SK-N-DZ (cell line): ENCODE measurements at places on chromosomes 11 and 22.

GRCh38 chr11:841981-842369 is 354 bp downstream of the POLR2L start:
- DNase-seq, result no peak

DNA sequence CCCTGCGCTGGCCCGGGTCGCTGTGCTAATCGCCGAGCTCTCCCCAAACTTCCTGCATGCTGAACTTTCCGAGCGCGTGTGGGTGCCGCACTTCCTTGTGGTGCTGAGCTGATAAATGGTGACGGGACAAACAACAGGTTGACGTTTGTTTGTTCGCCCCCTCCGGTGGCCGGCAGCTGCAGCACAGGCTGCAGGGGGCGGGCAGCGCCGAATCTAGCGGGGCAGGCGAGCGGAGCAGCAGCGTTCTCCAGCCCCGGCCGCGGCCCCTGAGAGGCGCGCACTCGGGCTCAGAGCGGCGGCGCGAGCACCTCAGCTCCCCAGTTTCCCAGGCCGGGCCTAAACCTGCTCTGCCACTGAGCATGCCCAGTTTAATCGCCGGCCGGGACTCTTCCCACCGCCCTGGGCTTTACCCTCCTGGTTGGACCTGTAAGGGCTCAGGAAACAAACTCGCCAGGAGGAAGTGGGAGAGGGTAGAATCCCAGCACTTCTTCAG is at the start of gene PDGFD:
Gene PDGFD, minus strand, starts transcription at position 120 of the 493 bp plus-strand sequence.
- DNase-seq, result peak; percentile 49

DNA sequence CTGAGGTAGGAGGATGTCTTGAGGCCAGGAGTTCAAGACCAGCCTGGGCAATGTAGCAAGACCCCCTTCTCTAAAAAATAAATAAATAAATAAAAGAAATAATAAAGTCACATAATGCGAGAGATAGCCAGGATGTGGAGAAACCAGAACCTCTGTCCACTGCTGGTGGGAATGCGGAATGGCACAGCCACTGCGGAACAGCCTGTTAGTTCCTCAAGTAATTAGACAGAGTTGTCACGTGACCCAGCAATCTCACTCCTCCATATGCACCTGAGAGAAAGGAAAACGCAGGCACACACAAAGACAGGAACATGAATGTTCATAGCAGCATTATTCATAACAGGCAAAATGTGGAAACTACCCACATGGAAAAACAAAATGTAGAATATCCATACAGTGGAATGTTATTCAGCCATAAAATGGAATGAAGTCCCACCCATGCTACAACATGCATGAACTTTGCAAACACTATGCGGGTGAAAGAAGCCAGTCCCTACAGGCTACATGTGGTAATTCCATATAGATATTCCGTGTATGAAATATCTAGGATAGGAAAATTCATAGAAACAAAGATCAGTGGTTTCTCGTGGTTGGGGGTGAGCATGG is 27.4 kb downstream of the LIF start:
- no peak for DNase-seq

DNA sequence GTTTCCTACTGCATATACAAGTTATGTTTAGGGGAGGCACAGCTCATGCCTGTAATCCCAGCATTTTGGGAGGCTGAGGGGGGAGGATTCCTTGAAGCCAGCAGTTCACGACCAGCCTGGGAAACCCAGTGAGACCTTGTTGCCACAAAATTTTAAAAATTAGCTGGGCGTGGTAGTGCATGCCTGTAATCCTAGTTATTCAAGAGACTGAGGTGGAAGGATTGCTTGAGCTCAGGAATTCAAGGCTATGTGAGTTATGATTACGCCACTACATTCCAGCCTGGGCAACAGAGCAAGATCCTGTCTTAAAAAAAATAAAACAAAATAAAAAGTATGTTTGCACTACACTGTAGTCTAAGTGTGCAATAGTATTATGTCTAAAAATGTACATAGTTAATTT is 108.8 kb upstream of the TEAD1 start:
- no peak for DNase-seq

GRCh38 chr11:93983542-93984195 is 37.5 kb upstream of the HEPHL1 start:
- DNase-seq, result no peak

DNA sequence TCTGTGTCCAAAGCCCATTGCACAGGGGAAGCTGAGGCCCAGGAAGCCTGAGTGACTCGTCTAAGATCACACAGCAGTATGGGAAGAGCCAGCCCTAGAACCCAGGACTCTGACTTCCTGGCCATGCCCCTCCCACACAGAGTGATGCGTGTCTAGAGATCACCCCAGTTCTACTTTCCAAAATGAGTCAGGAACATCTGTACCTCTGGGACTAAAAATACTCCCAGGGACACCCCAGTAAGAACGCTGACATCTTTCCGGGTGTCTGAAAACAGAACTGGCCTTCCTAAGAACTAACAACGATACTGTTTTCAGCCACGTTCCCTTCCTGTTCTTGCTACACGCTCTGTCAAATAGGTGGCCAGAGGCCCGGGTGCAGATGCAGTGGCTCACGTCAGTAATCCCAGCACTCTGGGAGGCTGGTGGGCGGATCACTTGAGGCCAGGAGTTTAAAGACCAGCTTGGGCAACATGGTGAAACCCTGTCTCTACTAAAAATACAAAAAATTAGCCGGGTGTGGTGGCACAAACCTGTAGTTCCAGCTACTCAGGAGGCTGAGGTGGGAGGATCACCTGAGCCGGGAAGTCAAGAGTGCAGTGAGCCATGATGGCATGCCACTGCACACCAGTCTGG is 21.7 kb upstream of the PDGFB start:
- DNase-seq, result no peak

GRCh38 chr11:104275992-104276391 is 112.0 kb upstream of the PDGFD start:
- DNase-seq, result no peak

DNA sequence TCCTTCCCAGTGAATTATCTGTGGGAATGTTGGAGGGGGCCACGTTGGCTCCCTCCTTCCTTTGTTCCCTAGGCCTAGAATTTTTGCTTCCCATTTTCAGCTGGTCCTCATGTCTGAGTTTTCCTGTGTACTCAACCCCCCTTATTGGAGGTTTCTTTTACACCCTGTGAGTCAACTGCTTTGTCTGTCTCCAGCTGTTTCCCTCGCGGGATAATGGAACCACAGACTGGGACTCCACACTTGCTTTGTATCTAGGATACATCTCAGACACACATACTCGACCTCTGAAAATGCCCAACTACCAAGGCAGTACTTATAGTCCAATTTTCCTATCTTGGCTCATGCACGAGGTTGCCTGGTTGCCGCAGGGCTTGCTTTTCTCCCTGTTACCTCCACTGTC is 352.7 kb upstream of the MPPED2 start:
- DNase-seq, result no peak

- DNase-seq, result peak; percentile 67
These were observed 682 bp downstream of the PGAP2 start for GRCh38 chr11:3808861-3809623.

- DNase-seq, result no peak
These were observed 142.5 kb downstream of the C11orf91 start for GRCh38 chr11:33558097-33558496.

DNA sequence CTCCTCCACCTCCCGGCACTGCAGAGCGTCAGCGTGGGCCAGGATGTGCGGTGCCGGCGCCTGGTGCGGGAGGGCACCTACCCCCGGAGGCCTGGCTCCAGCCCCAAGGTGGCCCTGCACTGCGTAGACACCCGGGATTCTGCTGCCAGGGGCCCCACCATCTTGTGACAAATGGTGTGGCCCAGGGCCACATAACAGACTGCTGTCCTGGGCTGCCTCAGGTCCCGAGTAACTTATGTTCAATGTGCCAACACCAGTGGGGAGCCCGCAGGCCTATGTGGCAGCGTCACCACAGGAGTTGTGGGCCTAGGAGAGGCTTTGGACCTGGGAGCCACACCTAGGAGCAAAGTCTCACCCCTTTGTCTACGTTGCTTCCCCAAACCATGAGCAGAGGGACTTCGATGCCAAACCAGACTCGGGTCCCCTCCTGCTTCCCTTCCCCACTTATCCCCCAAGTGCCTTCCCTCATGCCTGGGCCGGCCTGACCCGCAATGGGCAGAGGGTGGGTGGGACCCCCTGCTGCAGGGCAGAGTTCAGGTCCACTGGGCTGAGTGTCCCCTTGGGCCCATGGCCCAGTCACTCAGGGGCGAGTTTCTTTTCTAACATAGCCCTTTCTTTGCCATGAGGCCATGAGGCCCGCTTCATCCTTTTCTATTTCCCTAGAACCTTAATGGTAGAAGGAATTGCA is 13.5 kb downstream of the TSKU start:
- no peak for DNase-seq

GRCh38 chr22:40533712-40534378 is 102.7 kb downstream of the MRTFA start:
- DNase-seq, result no peak

DNA sequence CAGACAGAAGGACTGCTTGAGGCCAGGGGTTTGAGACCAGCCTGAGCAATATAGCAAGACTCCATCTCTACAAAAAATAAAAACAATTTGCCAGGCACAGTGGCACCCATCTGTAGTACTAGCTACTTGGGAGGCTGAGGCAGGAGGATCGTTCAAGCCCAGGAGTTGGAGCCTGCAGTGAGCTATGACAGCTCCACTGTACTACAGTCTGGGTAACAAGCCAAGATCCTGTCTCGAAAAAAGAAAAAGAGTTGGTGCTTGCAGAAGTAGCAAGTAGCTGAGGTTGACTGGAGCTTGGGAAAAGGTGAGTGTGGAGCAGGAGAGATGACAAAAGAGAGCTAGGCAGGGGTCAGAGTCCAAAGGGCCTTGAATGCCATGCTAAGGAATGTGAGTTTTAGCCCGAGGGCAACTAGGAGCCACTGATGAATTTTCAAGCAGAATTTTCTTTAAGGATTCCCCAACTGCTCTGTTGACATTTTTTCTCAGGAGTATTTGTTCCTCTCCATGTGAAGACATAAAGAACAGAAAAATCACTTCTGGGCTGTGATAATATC is 3.1 kb downstream of the AP1B1 start:
- DNase-seq, result no peak

GRCh38 chr11:19499026-19499669 is 213.5 kb upstream of the NAV2 start:
- DNase-seq, result no peak

- no peak for DNase-seq
These were observed 20.8 kb downstream of the PRDM11 start for GRCh38 chr11:45167283-45167682.

DNA sequence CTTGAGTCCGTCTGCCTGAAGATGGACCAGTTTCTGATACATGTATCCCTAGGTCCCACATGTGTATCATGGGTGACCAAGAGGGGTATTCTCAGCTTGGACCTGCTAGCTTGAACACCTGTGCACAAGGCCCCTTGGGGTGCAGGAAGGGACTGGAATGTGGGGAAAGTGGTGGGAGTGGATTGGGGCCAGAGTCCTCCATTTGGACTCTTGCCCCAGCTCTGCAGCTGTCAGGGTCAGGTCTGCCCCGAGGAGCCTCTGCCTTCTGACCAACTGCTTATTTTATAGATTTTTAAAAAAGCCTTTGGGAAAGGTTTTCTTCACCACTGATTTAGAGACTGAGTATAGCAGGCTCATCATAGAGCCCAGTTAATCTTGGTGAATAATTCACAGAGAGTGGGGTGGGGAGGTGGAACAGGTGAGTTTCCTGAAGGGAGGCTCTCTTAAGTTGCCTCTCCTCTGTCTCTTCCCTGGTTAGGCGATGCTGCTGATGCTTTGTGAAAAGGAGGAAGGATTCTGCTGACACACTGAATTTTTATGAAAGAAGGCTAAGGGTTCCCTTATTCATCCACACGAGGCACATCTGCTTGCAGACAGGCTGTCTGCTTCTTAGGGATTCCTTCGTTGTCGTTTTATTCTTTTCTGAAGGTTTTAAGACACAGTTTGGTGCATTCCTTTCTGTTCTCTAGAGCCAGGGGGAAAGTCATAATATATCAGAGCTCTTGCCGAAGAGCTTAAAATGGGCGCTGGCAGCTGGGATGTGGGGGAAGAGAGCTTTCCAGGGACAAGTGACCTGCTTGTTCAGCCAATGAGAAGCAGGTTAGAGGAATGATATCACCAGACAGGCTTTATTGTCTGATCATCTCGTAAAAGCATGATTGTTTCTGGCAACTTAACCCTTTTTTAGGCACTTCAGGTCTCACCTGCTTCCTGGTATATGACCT is 19.9 kb downstream of the TRIM44 start:
- DNase-seq, result peak; percentile 24

DNA sequence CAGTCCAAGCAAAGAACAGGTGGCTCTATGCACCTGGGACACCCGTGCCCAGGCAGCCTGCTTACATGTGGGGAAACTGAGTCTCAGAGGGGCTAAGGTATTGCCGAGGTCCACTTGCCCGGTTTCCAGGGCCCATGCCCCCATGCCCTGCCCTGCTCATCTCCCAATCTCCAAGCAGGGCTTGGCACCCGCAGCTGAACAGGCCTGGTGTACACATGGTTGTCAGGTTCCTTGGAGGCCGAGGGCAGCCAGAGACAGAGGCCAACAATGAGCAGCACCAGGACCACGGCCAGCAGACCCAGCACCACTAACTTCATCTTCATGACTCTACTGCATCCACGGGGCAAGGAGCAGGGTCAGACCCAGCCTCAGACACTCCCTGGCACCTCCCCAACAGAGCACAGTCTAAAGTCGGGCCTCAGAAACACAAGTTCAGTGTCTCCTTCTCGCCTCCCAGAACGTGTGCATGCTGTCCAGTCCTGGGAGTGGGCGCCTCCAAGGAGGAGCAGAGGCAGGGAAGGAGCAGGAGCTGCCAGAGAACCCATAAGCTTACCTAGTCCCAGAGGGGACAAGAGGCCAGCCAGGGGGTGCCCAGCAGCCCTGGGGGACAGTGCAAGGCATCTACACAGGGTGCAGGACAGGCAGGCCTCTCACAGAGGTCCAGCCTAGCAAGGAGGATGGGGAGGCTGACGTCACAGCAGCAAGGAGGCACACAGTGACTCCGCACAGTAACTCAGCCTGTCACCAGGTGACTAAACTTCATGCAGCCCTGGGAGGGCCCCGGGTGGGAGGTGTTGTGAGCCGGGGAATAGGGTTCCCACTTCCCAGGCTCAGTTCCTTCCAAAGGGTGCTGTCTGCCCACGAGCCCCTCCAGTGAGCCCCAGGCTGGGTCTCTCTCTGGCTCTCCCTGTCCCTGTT is 20.2 kb upstream of the RGL4 start:
- DNase-seq, result no peak
